Stimulated activated CD4-positive, alpha-beta T cell treated with anti-CD3 and anti-CD28 coated beads, Interleukin-1b, Interleukin-23, amount 100 ng/mL, for 1 hour (primary cell): ENCODE measurements at places on chromosomes 12 and 14.

- no peak for DNase-seq
Observed at GRCh38 chr12:28905220-28905955, 243.7 kb upstream of the FAR2 start.

DNA sequence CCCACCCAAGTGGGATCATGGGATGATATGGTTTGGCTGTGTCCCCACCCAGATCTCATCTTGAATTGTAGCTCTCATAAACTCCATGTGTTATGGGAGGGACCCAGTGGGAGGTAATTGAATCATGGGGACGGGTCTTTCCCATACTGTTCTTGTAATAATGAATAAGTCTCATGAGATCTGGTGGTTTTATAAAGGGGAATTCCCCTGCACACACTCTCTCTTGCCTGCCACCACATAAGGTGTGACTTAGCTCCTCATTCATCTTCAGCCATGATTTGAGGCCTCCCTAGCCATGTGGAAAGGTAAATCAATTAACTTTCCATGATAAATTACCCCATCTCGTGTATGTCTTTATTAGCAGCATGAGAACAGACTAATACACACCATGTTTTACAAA lies 109.2 kb downstream of the IGF1 start:
- DNase-seq: no peak

DNA sequence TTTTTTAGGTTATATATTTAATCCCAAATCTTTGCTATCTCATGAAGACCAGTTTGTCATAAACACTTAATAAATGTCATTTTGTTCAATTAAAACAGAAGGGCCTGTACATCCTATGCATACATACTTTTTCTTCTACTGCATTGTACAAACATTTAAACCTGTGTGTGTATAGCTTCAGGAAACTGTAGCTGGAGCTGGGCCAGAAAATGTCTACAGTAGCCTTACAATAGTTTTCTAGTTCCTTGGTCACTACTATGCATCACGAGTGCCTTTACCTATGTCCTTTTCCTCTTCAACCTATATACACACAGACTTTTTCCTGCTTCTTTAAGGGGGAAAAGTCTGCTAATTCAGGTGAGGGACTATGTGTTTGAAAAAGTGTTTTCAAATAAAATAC lies 302.8 kb downstream of the PAWR start:
- DNase-seq: no peak

- DNase-seq: no peak
Observed at GRCh38 chr14:33610121-33610520, 340.8 kb downstream of the EGLN3 start.

DNA sequence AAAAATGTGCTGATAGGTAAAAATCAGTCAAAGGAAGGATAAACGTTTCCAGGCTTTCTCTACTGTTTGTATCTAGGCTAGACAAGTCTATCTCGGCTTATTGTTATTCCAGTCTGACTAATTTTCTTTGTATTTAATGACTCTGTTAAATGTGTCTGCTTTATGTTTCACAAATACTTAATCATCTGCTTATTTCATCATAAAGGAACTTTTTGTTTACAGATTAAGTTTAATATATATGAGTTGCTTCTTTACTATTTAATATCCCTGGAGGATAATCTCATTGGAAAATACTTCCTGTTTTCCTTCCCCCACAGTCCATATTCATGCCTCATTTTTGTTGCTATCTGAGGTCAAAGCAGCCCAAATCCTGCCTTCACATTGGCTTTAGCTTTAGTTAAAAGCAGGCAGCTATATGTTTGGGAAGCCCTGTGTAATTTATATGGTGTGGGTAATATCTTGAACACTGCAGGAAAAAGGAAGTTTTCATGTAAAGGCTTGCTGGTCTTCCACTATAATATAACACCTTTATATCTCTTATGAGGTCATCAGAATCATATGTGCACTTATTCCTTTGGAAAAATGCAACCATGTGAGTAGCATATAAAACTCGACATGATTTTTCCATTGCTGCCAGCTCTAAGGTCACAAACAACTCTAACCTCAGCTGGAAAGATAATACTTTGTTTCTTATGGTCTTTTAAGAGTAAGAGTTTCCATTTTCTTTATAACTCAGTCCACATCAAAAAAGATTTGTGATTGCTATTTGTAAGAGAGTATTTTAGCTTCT lies 76.8 kb downstream of the ALX1 start:
- DNase-seq: no peak

- DNase-seq: no peak
Observed at GRCh38 chr12:116759783-116760621, 21.9 kb downstream of the RNFT2 start.

- DNase-seq: no peak
Observed at GRCh38 chr12:103503546-103504480, 8.0 kb upstream of the C12orf42 start.

DNA sequence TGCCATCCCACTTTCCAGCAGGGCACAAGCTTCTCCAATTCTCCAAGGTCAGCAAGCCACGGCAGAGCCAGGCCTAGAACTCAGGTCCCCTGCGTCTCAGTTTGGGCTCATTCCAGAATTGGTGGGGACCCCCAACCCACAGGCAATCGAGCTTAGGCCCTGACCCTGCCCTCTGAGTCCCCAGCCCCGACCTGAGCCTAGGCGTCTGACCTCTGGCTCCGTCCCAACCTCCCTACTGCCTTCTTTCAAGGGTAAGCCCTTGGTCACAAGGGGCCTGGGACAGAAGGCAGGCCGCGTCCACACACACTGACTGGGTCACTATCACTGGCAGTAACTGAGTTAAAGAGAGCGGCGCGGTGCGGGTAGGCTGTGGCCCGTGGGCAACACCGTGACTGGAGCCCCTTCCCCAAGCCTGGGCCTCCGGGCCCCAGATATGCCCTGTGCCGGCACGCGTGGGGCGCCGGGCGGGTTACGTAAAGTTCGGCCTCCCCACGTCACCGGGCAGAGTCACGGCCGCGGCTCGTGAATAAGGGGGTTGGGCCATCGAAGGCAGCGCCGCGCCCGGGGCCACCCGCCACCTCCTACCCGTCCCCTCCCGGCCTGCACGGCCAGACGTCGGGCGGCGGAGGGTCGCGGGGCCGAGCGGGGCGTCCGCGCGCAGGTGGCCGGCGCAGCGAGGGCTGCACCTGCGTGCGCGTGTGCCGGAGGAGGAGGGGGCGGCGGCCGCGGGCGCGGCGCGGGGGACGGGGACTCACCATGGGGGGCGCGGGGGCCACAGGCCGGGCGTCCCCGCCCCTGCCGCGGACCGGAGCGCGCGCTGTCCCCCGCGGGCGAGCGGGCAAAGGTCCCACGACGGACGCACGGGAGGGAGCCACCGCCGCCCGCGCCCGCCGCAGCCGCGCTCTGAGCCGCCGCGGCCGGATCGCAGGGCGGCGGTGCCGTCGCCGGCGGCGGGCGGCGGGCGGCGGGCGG lies 516 bp downstream of the ANKRD9 start:
- DNase-seq: no peak

GRCh38 chr14:68637106-68638021 lies 155.5 kb downstream of the ZFP36L1 start:
- DNase-seq: no peak

- no peak for DNase-seq
Observed at GRCh38 chr14:92486881-92487280, 26.7 kb upstream of the RIN3 start.

DNA sequence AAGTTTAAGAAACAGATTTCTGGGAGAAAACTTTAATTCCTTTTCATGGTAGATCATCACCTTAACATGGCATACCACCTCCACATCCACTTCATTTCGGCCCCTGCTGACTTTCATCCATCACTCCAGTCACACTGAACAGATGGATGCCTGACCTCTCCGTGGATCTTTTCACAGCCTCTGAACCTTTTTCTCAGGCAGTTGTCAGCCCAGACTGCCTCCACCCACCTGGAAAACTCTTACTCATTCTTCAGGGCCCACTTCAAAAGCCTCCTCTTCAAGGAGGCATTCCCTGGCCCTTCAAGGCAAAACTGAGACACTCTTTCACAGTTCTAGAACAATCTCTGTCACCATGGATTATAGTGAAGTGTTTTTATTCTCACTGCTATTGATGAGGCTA lies 52.9 kb downstream of the GXYLT1 start:
- DNase-seq: no peak

GRCh38 chr12:5480938-5481303 lies 49.0 kb downstream of the NTF3 start:
- DNase-seq: no peak
